ENCODE measurements at places on chromosomes 12 and 14. TPM values are rescaled to one million over a fixed set of nuclear protein-coding genes. Genes with fewer than 3 reads are reported as not detected.

Gene SLC38A2
- 262 TPM for total RNA-seq

Gene PAH
- total RNA-seq: not detected

Gene RABGGTA
- 30.7 TPM for total RNA-seq

Gene FAM186B
- total RNA-seq: not detected

Gene KRT6C
- total RNA-seq: not detected

Gene MMP17
- total RNA-seq: 64.5 TPM

Gene TAMALIN
- total RNA-seq: 3.4 TPM

Gene SCNN1A
- total RNA-seq: not detected

Gene ALDH6A1
- total RNA-seq: 32.2 TPM

Gene ASB2
- total RNA-seq: not detected

Gene SLCO1B1
- total RNA-seq: not detected

Gene TMEM19
- 47.9 TPM for total RNA-seq

Gene PPP1R36
- total RNA-seq: not detected

Gene SIRT4
- total RNA-seq: 2.2 TPM

Gene AQP2
- total RNA-seq: not detected

Gene DPF3
- total RNA-seq: 13.1 TPM

Gene DNAH10
- 45.1 TPM for total RNA-seq

Gene TCP11L2
- 33.5 TPM for total RNA-seq

Gene KRT85
- not detected for total RNA-seq

Gene MSRB3
- 3.4 TPM for total RNA-seq

Gene WNT1
- not detected for total RNA-seq

Gene HOXC12
- not detected for total RNA-seq

Gene DPPA3
- total RNA-seq: not detected

Gene SEC23A
- 127 TPM for total RNA-seq

Gene SALL2
- total RNA-seq: 14.4 TPM

Gene CLEC12A
- total RNA-seq: not detected

Gene TAS2R7
- total RNA-seq: 0.94 TPM

Gene BICDL1
- 66.4 TPM for total RNA-seq

Gene CEBPE
- total RNA-seq: not detected

Gene MYF5
- total RNA-seq: not detected

Gene ACOT6
- total RNA-seq: not detected

Gene CFAP73
- not detected for total RNA-seq

Gene RERGL
- total RNA-seq: 0.94 TPM

Gene C1R
- 1.6 TPM for total RNA-seq

Gene MON2
- 172 TPM for total RNA-seq

Gene CLEC4D
- total RNA-seq: not detected

Gene CLEC1B
- not detected for total RNA-seq
